ENCODE measurements at places on chromosomes 12 and 14.

DNA sequence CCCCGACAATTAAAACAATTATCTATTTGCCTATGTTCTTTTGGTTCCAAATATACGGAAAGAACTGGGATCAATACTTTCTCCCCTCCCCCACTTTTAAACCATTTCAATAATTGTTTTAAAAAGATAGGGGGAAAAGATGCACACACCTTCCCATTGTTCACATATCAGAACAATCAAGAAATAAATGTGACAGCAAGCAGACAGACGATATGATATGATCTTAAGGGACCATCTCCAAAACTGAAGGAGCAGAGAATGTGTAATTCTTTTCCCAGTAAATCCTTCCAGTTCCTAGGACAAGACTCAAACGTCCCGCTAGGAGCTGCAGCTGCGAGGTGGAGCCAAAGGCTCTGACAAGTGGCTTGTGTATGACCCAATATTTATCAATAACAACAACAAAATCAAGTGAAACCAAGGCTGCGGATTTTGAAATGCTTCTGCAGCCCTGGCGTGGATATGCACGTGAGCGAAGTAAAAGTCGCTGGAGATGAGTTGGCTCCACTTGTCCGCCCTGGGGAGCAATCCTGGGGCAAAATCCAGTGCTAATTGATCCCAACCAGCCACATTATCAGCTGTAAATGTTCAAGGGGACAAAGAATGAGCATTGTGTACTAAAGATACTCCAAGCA is 8.2 kb upstream of the FOXG1 start:
- DNase-seq = no peak

DNA sequence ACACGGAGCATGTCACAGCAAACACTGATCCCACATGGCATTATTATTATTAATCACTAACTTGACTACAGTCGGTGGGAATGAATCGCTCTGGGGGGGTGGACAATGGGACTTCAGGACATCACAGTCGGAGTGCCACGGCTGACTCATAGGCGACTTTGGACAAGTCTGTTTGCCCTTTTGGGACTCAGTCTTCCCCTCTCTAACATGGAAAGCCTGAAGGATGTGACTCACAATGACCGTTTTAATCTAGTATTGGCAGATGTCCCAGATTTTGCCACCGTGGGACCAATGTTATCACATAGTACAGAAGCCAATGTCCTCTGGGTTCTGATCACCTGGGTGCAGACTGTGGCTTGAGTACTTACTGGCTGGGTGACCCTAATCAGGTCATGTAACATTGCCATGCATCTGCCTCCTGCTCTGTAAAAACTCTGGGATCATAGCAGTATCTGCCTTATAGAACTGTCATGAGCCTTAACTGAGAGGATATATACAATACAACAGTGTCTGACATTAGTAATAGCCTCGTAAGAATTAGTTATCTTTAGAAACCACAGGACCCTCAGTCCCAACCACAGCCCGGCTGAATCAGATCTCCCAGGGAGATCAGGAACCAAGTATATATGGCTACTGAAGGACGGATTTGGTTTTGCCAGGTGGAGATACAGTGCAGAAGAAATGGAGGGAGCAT is 362.6 kb downstream of the BCL11B start:
- DNase-seq = no peak

GRCh38 chr12:93134893-93135285 is 205.8 kb upstream of the EEA1 start:
- DNase-seq = no peak

DNA sequence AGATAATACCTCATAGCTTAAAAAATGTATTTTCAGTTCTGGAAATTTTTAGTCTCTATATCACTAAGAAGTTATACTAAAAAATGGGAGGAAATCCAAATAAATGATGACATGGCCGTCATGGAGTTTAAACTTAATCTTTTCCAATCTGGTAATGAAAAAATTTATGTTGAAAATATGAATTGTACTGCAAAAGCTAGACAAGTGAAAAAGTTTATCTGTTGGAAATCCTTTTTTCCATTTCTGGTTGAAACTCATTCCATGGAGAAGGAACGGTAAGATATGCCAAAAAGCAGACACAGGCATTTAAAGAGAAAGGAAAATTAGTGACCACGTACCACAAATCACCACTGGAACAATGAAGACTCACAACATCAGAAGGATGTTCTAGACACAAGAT is 314.2 kb upstream of the PRICKLE1 start:
- no peak for DNase-seq
